ENCODE measurements at places on chromosomes 3 and 15. TPM values are rescaled to one million over a fixed set of nuclear protein-coding genes. Genes with fewer than 3 reads are reported as not detected.
A peak's percentile ranks its signal among the peaks of the same experiment; 100 is the strongest.

KCNAB1 gene
- polyA plus RNA-seq = 3.9 TPM

PCSK6 gene
- polyA plus RNA-seq = 6.2 TPM

GRCh38 chr3:16807391-16807790, 77.4 kb upstream of the PLCL2 start:
- no peak overlapping the region for H3K4me3 ChIP-seq
- H3K36me3 ChIP-seq = no peaks in the 10 kb centered on the region
- no peak for DNase-seq
- H3K4me1 ChIP-seq = no peaks in the 10 kb centered on the region

FBXO40 gene
- polyA plus RNA-seq = not detected

FAM81A gene
- polyA plus RNA-seq = 2.7 TPM

MANF gene
- 17.7 TPM for polyA plus RNA-seq

DNA sequence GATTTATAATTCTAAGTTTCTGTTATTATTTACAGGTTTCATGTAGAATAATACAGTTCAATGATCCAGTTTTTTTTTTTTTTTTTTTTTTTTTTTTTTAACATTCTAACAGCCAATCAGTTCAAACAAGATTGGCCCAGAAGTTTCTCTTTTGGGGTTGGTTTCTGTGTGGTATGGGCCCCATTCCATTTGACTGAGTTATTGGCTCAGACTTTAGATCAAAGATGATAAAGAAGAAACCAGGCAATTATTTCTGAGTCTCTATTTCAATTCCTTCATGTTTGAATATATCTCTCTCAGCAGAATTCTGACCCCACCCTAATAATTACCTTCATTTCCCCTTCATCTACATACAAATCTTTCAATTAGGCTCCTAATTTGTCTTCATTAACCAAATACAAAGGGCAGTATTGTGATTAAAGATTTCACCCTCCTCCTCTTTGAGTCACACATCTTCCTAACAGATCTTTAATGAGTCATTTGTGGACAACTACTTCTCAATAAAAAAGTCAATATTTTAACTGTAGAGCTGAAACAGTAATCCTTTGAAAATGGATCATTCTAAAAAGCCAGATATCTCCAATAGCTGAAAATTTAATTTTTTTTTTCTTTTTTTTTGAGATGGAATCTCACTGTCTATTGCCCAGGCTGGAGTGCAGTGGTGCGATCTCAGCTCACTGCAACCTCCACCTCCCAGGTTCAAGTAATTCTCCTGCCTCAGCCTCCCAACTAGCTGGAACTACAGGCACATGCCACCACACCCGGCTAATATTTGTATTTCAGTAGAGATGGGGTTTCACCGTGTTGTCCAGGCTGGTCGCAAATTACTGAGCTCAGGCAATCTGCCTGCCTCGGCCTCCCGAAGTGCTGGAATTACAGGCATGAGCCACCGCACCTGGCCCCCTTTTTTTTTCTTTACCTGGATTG, 878.8 kb downstream of the NAALADL2 start:
- no peaks in the 10 kb centered on the region for H3K27me3 ChIP-seq
- no peaks in the 10 kb centered on the region for H3K4me1 ChIP-seq
- no peak overlapping the region for H3K27ac ChIP-seq
- no peaks in the 10 kb centered on the region for H3K36me3 ChIP-seq
- no peak for DNase-seq

SAMD7 gene
- polyA plus RNA-seq = not detected

GRCh38 chr15:74799856-74800558, 12.6 kb upstream of the LMAN1L start:
- peak; percentile 93 for DNase-seq
- no peaks in the 10 kb centered on the region for H3K27me3 ChIP-seq
- H3K4me1 ChIP-seq = peaks cover 4% of the 10 kb centered on the region
- no peak overlapping the region for H3K4me3 ChIP-seq
- H3K27ac ChIP-seq = peak overlapping the region; percentile 60

AGBL1 gene
- polyA plus RNA-seq = 0.01 TPM

LRRIQ4 gene
- polyA plus RNA-seq = not detected

GPR156 gene
- polyA plus RNA-seq = 0.13 TPM

DNA sequence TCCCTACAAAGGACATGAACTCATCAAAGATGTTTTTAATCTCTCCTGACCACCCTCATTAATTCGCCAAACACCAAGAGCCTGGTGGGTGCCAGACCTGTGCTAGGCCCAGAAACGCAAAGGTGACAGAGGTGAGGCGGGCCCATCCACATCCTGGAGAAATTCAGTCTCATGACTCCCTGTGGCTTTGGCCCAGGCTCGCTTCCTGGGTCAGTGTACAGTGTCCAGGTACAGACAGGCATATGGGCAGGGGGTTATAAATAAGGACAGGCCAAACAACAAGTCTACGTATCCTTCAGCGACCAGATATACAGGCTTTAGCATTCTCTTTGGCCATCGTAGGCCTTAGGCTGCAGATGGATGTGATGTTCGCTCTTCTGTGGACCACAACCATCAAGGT, 945 bp upstream of the PLA2G4F start:
- H3K4me1 ChIP-seq = peaks cover 13% of the 10 kb centered on the region
- H3K36me3 ChIP-seq = peaks cover 17% of the 10 kb centered on the region
- H3K4me3 ChIP-seq = no peak overlapping the region
- DNase-seq = no peak
- H3K27ac ChIP-seq = no peak overlapping the region
- no peaks in the 10 kb centered on the region for H3K27me3 ChIP-seq

GRCh38 chr15:76799760-76800159, 105.4 kb downstream of the SCAPER start:
- no peaks in the 10 kb centered on the region for H3K27me3 ChIP-seq
- no peak for DNase-seq
- H3K36me3 ChIP-seq = no peaks in the 10 kb centered on the region
- H3K27ac ChIP-seq = no peak overlapping the region

GRCh38 chr15:87523516-87523915, 733.0 kb downstream of the NTRK3 start:
- H3K4me3 ChIP-seq = no peak overlapping the region
- DNase-seq = no peak
- no peaks in the 10 kb centered on the region for H3K4me1 ChIP-seq
- H3K27ac ChIP-seq = no peak overlapping the region

DNA sequence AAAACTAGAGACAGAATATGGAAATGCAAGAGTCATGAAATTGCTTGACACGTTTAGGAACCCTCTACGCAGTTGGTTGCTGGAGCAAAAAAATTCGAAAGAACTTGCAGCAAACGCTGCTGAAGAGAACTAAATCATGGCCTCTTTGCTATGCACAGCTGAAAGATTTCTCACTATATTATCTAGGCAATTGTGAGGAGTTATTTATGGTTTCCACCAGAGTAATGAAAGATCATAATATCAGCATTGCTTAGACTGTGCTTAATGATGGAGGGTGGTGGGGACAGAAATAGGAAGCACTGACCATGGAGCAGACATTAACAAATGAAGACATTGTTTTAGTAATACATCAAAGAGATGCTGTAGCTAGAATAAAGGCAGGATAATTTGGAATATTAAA, 593.4 kb upstream of the ZNF717 start:
- H3K4me3 ChIP-seq = no peak overlapping the region
- H3K4me1 ChIP-seq = no peaks in the 10 kb centered on the region
- H3K27ac ChIP-seq = no peak overlapping the region
- no peaks in the 10 kb centered on the region for H3K27me3 ChIP-seq
- H3K36me3 ChIP-seq = no peaks in the 10 kb centered on the region

DNA sequence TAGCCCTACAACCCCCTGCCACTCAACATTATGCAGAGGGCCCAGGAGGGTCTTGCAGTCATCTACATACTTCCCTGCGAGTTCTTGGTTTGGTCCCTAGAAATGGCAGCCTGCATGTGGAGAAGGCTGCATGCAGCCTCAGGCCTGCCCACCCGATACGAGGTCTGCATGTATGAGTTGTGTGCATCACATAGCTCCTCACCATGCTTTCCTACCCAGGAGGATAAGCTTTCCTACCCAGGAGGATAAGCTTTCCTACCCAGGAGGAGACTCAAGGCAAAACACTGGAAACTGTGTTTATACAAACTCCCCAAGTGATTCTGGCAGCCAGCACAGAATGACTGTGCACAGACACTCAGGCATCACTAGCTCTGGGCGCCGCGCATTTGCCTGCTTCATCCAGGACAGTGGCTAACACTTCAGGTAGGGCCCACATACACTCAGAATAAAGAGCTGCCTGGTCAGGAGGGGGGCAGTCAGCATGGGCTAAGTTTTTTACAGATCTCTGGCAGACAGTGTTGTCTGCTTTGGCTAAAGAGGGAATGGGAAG, 187.7 kb downstream of the THSD4 start:
- H3K27ac ChIP-seq = no peak overlapping the region
- H3K36me3 ChIP-seq = no peaks in the 10 kb centered on the region
- no peaks in the 10 kb centered on the region for H3K27me3 ChIP-seq

DNA sequence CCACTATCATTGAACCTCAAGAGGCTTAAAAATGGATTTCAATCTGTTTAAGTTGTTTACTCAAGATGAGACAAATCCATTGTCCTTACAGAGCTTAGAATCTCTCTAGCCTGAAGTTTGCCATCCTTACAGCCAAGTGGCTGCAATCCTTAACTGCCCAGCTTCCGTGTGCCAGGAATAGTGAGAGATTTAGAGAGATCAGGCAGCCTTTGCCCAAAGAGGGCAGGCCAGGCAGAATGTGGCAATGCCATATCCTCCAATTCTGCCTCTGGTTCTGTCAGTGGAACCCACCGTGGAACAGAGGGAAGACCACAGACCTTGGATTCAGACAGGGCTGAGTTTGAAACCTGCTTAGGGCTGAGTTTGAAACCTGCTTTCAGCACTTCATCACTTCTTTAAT, 374.3 kb downstream of the VPS13C start:
- DNase-seq = no peak
- H3K27me3 ChIP-seq = no peaks in the 10 kb centered on the region
- no peak overlapping the region for H3K27ac ChIP-seq
- H3K36me3 ChIP-seq = no peaks in the 10 kb centered on the region
- no peaks in the 10 kb centered on the region for H3K4me1 ChIP-seq

GOLGA8J gene
- polyA plus RNA-seq = 0.27 TPM

GOLGA8T gene
- polyA plus RNA-seq = 0.87 TPM

EFCAB12 gene
- 0.67 TPM for polyA plus RNA-seq

- no peaks in the 10 kb centered on the region for H3K4me1 ChIP-seq
- no peak overlapping the region for H3K4me3 ChIP-seq
- no peaks in the 10 kb centered on the region for H3K36me3 ChIP-seq
- H3K27me3 ChIP-seq = no peaks in the 10 kb centered on the region
- peak; percentile 16 for DNase-seq
- no peak overlapping the region for H3K27ac ChIP-seq
These were observed 210.6 kb upstream of the ZPLD1 start for GRCh38 chr3:102224171-102224570.

DNA sequence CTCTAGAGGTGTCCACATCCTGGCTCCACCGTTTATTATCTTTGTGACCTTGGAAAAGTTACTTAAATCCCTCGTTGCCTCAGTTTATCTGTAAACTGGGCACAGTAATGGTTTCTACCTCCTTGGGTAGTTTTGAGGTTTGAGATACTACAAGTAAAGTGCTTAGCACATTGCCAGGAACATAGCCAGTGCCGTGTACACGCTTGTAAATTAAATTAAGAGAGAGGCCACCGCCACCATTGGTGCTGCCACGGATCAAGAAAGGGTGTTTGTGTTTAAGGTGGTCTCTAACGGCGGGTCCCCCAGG, 5.8 kb upstream of the WNT7A start:
- H3K4me1 ChIP-seq = no peaks in the 10 kb centered on the region
- no peaks in the 10 kb centered on the region for H3K36me3 ChIP-seq
- no peak overlapping the region for H3K27ac ChIP-seq
- DNase-seq = no peak
- no peak overlapping the region for H3K4me3 ChIP-seq

GP9 gene
- polyA plus RNA-seq = 0.06 TPM

FGD5 gene
- polyA plus RNA-seq = 16.1 TPM

DNA sequence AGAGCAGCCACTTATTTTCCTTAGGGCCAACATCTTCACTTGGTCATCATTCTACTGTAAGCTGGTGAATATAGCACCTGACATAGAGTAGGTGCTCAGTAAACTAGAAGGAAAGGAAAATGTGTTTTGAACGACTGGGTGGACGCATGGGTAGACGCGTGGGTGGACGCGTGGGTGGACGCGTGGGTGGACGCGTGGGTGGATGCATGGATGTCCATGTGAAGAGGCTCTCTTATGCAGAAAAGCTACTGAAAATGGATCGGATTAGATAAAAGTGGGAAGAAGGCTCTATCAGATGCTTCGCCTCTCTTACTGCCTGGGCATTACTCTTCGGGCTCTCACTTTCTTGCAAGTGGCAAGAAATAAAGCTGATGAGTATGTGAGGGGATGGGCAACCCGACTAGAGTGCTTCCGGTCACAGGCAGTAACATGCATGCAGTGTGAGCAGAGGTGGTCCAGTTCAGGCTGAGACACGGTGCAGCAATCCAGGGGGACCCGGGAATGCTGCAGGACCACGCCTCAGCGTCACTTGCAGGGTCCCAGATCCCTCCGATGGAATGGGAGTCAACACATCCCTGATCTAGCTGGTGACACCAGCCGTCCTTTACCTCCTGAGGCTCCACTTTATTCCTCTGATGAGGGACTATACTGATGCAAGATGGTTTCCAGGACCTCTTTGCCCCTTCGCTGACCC, 138.0 kb upstream of the MEF2A start:
- no peaks in the 10 kb centered on the region for H3K36me3 ChIP-seq
- no peak for DNase-seq
- H3K27me3 ChIP-seq = no peaks in the 10 kb centered on the region
- H3K4me3 ChIP-seq = no peak overlapping the region
- no peak overlapping the region for H3K27ac ChIP-seq

ITIH3 gene
- polyA plus RNA-seq = not detected

GRCh38 chr15:27248251-27248650, 277.3 kb downstream of the GABRG3 start:
- H3K27me3 ChIP-seq = no peaks in the 10 kb centered on the region
- no peaks in the 10 kb centered on the region for H3K36me3 ChIP-seq
- H3K4me1 ChIP-seq = no peaks in the 10 kb centered on the region
- H3K27ac ChIP-seq = no peak overlapping the region
- no peak overlapping the region for H3K4me3 ChIP-seq
- no peak for DNase-seq

DNA sequence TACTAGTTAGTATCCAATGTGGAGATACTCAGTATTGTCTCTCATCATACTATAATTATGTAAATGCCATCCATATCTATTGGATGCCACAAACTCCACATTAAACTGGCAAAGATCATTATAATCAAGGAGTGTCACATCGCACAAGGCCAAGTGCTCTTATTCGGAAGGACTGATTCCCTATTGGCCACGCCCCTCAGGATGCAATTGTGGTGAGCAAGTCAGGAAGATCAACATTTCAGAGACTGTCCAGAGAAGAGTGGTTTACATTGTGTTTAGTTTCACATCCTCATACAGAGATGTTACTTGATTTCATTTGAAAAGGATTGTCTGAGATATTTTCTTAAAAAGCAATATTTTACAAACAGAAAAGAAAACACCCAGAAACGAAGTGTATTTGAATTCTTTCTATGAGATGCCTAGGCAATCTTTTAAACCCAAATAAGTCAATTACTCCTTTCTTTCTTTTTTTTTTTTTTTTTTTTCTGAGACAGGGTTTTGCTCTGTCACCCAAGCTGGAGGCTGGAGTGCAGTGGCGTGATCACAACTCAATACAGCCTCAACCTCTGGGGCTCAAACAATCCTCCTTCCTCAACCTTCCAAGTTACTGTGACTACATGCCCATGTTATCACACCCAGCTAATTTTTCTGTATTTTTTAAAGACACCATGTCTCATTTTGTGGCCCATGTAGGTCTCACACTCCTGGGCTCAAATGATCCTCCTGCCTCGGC, 369.1 kb downstream of the RBMS3 start:
- H3K36me3 ChIP-seq = no peaks in the 10 kb centered on the region
- no peak overlapping the region for H3K4me3 ChIP-seq

- peaks cover 2% of the 10 kb centered on the region for H3K36me3 ChIP-seq
- H3K4me1 ChIP-seq = no peaks in the 10 kb centered on the region
These were observed 47.1 kb downstream of the CMTM7 start for GRCh38 chr3:32438596-32439344.
